ENCODE measurements at places on chromosomes 7 and 10.

DNA sequence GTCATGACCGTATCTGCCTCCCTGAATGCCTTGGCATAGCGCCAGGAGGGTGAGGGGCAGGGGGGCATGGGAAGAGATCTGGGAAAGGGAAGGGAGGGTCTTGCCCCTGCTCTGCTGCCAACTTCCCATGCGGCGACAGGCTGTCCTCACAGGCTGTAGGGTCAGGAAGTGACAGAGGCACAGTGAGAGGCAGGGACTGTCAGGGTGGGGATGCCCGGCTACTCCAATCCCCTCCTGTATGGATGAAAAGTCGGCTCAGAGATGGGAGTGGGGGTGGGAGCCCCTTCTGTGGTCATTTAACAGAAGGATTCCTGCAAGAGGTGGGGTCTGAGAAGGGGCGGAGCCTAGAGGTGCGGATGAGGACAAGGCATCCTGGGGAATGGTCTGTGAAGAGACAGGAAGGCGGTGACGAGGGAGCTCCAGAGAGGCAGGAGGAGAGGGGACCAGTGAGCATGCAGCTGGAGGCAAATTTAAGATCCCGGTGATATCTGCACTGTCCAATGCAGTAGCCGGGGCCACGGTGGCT is 20.8 kb upstream of the UNC5B start:
- no peak for DNase-seq

- DNase-seq = no peak
These were observed 169.3 kb downstream of the AMPH start for GRCh38 chr7:38461887-38462286.

DNA sequence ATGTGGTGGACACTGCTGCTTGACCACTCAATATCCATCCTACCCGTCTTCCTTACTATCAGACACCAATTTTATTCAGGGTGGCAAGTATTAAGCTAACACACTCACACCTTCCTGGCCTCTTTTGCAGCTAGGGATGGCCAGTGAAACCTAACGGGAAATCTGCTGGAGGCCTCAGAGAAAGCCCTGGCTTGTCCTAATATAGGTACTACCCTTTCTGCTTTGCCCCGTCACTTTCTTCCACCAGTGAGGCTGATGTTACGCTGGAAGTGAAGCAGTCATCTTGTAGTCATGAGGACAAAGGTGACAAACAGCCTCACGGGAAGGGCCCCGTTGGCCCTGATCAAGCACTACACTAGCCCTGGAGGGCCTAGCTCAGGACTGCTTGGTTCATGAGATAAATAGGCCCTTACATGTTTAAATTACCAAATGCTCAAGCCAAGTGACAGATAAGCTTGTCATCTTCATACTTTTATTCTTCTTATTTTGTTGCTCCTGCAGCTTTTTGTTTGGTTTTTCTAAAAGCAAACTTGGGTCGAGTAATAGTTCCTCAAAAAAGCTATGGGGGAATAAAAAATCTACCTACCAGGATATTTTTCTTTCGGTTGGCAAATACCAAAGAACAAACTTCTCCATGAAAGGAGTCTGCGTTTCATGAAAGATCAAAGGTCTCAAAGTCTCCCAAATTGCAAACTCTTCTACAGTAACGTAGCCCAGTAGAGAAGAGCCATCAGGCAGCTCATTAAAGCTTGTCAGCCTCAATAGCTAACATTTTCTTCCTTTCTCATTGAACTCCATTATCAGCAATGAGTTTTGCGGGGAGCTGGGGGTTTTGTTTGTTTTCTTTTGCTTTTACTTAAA is 17.5 kb downstream of the CREB3L2 start:
- DNase-seq = no peak

- no peak for DNase-seq
These were observed 3.4 kb upstream of the SMARCD3 start for GRCh38 chr7:151251689-151252560.

GRCh38 chr10:44854693-44855350 is 56.3 kb upstream of the TMEM72 start:
- DNase-seq = no peak

Data from activated naive CD8-positive, alpha-beta T cell treated with anti-CD3 and anti-CD28 coated beads, Interleukin-2, amount 50 U/mL, for 16 hours (primary cell).